ENCODE measurements at places on chromosomes 1 and 21.

DNA sequence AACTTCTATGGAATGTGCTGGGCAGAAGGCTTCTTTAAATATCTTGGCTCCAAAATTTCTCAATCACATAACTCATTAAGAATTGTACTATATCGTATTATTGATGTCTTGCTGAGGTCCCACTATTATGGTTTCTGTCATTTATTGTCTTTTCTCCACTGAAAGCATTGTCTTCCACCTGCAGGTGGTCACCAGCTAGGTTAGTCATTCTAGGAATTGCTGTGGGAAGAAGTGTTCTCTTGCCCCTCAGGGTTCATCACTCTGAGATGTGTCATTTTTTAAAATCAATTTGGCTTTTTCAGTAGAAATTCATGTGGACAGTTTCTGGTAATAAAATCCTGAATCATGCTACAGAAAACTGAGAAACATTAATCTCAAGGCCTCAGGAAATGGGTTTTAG is 66.1 kb downstream of the NCAM2 start:
- DNase-seq, result no peak

GRCh38 chr1:40872276-40872675 is 10.1 kb upstream of the CITED4 start:
- no peak for DNase-seq

DNA sequence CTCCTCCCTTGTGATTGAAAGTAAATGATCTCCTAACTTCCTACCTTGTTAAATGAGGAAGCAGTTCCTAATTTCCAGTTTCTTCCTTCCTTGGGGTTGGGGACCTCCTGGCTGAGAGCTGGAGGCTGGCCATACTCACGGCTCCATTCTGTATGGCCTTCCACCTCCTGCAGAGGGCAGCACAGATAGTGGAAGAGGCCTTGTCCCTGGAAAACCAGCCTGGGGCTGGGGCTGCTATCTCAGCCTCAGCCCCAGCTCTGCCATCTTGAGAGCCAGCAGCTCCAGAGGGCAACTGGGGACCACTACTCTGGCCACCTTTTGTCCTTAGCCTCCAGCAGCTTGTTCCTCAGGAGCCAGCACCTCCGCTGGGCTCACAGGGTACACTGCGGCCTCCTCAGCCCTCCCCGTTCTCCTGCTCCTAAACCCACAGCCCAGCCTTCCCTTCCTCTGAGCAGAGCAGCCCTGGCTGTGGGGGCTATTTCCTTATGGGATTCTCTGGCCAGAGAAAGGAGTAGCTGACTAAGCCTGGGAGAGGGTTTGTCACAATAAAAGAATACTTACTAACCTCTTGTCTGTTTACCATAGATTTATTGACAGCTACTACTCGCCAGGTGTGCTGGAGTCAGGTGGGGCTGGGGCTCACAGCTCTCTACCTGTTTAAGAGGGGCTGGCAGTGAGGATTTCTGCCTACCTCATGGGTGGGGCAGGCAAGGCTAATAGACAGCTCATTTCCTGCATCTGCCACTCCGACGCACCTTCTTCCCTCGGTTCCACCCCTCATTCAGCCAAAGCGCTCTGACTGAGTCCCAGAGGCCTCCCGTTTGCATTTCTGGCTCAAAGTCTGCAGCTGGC is 6.3 kb downstream of the TMEM234 start:
- DNase-seq, result peak; percentile 48

GRCh38 chr1:19703280-19703679 is 38.6 kb downstream of the HTR6 start:
- no peak for DNase-seq

- no peak for DNase-seq
Measured at GRCh38 chr21:41166884-41167283, 1.1 kb upstream of the BACE2 start.

- no peak for DNase-seq
Measured at GRCh38 chr1:235887676-235888075, 21.0 kb upstream of the LYST start.

GRCh38 chr21:43734131-43734927 is 15.4 kb downstream of the PDXK start:
- DNase-seq, result no peak

DNA sequence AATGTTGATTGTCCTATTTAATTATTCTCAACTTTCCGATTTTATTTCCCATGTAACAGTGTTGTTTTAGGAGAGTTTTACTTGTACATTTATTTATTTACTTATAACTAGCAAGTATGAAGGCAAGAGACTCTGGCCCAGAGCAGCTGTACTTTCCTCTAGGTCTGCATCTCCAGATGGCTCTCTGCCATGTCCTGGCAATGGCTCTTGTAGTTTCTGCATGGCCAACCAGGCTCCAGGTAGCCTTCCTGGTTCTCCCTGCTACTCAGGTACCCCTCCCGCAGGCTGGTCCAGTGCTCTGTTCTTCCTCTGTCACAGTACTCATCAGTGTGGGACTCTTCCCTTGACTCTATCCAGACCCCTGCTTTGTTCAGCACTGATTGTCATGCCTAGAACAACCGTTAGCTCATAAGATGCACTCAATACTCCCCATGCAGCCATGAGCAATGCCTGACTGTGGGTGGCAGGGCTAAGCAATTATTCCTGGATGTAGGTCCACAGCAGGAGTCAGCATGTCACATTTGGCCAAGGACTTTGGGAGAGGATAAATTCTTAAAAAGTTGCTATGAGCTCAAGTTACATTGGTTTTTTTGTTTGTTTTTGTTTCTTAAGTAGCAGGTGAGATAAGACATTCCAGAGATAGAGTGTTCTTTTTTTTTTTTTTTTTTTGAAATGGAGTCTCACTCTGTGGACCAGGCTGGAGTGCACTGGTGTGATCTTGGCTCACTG is 10.9 kb upstream of the IL20 start:
- no peak for DNase-seq

DNA sequence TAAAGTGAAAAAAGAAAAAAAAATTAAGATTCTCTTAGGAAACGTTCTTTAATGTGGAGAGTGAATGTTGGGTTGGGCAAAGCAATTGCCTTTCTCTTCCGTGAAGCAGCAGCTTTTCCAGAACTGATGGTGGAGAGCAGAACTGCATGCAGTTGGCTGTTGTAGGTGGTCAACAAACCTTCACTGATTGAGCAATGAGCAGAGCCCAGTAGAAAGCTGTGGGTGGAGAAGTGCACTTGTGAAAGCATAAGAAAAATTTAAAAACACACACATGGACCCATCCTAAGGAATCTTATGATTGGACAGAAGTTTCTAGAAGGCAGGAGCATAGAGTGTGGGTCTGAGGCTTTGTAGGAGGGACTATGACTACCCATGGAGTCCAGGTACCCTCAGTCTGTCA is 4.5 kb downstream of the PRELP start:
- no peak for DNase-seq

DNA sequence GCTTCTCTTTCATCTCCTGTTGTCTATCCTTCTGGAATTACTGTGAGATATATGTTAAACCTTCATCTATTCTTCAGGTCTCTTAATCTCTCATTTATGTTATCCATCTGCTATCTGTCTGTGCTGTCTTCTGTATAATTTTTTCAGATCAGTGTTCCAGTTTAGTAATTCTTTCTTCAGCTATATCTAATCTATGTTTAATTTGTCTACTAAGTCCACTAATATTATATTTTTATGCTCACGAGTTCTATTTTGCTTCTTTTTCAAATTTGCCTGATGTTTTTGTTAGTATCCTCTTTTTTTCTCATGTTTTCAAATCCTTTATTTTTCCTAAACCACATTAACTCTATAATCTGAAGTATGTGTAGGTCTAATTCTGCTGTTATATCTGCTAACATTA is 34.6 kb upstream of the PLEKHO1 start:
- DNase-seq, result no peak

- no peak for DNase-seq
Measured at GRCh38 chr1:217953922-217954321, 322.8 kb downstream of the SPATA17 start.

- DNase-seq, result no peak
Measured at GRCh38 chr1:100034470-100034869, 64.7 kb downstream of the SLC35A3 start.

- no peak for DNase-seq
Measured at GRCh38 chr1:156874572-156875340, 14.1 kb downstream of the NTRK1 start.

GRCh38 chr1:246162560-246162959 is 344.5 kb downstream of the SMYD3 start:
- DNase-seq, result no peak

GRCh38 chr1:233998891-233999290 is 94.4 kb downstream of the SLC35F3 start:
- no peak for DNase-seq

GRCh38 chr1:162928141-162928540 is 67.2 kb upstream of the CCDC190 start:
- DNase-seq, result no peak

GRCh38 chr1:27428316-27429028 is 36.0 kb downstream of the GPR3 start:
- DNase-seq, result no peak

GRCh38 chr1:115840605-115841460 is at the start of gene NHLH2:
NHLH2 (minus strand) TSS chr1:115841126; CDS start chr1:115838372, 2,754 bp downstream.
- DNase-seq, result no peak

DNA sequence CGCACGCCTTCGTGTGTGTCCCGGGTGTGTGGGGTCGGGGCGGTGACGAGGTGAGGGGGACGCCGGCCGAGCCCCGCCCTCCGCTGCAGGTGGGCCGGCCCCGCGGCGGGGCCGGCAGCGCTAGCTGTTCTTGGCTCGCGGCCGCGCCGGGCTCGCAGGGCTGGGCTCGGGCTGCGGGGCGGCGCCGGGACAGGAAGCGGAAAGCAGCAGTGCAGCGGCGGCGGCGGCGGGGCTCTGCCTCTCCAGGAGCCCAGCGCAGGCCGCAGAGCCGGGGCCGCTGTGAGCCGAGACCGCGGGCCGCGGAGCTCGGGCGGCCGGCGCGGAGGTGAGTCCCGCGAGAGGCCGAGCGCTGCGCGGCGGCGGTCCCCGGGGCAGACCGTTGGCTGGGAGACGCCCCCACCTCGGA is at the start of gene VANGL1:
TSS of gene VANGL1 (plus strand) at position 209 of the 406 bp plus-strand sequence. CDS start 9,444 bp downstream, outside the sequence.
- peak; percentile 24 for DNase-seq

GRCh38 chr1:223114871-223115270 is 28.2 kb downstream of the TLR5 start:
- no peak for DNase-seq

- no peak for DNase-seq
Measured at GRCh38 chr1:12539705-12540579, 78.1 kb downstream of the DHRS3 start.

DNA sequence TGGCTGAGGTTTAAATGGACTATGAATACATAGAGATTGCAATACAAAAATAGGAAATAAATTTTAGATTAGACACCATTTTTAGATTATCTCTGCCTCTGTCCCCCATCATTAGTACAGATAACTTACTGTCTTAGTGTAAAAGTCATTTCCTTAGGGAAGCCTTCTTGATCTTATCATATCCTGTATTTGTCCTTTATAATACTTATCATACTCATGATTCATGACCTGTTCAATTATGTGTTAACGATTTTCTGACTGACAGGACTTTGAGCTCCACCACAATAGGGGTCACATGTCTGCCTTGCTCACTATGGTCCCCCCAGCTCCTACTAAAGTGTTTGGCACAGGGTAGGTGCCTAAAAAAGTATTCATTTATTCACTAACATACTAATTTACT is 14.6 kb downstream of the TEX38 start:
- no peak for DNase-seq

GRCh38 chr1:167909691-167910180 is 4.2 kb downstream of the ADCY10 start:
- DNase-seq, result no peak

DNA sequence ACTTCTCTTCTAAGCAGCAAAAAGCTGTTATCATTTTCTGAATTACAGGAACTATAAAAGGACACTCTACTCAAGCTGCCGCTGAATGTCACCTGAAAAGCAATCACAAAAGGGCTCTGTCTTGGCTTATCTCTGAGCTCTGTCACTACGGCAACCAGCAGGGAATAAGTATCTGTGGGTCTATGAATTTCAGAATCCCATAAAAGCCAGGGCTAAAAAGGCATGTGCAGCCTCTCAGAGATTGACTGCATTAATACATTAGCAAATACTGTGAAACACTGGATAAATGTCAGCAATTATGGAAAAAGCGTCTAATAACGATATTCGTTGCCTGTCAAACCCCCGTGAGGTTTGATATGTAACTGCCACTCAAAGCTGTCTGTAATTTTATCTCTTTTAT is 210.2 kb upstream of the DMRTA2 start:
- DNase-seq, result no peak

DNA sequence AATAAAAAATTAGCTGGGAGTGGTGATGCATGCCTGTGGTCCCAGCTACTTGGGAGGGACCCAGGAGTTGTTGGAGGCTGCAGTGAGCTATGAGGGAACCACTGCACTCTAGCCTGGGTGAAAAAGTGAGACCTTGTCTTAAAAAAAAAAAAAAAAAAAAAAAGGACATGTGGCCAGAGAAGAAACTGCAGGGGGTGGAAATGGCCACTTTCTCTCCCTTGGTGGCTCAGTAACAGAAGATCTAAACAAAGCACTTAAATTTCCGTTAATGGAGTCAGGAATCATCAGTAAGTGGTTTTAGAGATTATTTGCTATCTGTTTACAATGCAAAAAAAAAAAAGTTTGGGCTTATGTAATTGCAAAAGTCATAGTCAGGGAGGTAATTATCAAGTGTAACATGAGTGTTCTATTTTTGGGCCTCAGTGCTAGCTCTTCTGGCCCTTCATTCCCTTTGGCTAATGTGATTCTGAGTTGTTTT is 19.3 kb upstream of the OPRD1 start:
- no peak for DNase-seq

DNA sequence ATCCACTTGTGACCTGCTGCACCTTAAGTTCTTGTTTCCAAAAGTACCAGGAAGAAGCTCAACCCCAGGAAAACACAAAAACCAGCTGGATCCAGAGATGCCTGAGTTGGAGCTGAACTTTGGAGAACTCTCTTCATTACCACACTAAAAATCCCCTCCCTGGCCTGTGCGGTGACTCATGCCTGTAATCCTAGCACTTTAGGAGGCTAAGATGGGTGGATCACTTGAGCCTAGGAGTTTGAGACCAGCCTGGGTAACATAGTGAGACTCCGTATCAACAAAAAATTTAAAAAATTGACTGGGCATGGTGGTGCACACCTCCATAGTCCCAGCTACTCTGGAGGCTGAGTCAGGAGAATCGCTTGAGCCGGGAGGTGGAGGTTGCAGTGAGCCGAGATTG is 6.2 kb downstream of the MAP1LC3C start:
- DNase-seq, result no peak

- no peak for DNase-seq
Measured at GRCh38 chr1:178503849-178504248, 7.1 kb upstream of the CLEC20A start.

GRCh38 chr21:43728154-43728466 is 9.2 kb downstream of the PDXK start:
- no peak for DNase-seq

DNA sequence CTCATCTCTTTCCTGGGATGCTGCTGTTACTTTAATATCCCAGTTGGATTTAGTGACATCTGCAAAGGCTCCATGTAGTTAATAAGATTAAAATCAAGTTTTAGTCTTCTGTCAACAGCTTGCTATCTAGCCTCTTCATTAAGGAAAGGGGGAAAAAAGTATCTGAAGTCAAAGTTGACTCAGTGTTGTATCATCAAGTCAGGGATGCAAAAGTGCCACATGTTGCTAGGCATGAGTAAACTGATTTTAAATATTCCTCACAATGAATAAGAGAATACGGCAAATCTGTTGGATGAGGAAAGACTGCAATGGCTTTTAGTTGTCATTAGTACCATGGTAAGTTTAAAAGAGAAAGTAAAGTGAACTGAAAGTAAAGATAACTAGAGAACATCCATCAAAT is 383.2 kb upstream of the ZRANB2 start:
- no peak for DNase-seq

All from activated T-cell treated with anti-CD3 and anti-CD28 coated beads for 24 hours (primary cell).